Dermis blood vessel endothelial cell (primary cell): ENCODE measurements at places on chromosomes 3 and 15.
A peak's percentile ranks its signal among the peaks of the same experiment; 100 is the strongest.

DNA sequence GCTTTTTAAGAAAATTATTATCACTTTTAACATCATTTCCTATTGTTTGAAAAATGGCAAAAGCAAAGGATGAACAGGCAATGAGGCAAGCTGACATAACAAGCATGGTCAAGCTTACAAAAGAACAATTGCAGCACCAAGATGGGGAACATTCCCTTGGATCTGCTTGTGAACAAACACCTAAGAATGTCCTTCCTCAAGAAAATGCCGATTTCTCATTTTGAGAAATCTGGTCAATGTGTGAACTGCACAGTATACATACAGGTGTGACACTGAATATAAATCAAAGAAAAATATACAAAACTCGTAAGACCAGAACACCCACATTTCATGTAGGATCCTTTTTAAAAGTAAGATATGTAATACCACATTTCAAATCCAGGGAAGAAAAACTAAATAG lies 58.9 kb downstream of the LRRFIP2 start:
- peak; percentile 71 for DNase-seq

GRCh38 chr3:78402720-78403119 lies 1362.8 kb downstream of the ROBO2 start:
- DNase-seq = no peak

DNA sequence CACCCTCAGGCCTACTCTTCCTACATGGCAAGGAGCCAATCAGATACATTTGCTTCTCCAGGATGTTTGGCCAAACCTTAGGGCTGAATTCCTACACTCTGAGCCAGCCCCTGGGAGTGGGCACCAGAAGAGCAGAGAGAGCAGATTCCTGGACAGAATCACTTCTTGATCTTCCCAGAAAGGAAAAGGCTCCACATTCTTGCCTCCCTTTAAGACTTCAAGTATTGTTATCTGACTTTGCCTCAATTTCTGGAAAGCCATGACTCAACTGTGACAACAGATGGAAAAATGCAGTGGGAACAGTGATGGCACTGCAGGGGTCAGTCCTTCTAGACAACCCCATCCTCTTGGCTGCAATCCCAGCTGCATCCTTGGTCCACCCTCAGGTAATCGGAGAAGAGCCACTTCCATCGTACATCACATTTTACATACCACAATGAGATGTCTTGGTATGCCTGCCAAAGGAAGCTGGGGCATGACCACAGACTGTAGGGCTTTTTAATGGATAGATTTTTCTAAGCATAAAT lies 21.0 kb downstream of the SLCO2A1 start:
- peak; percentile 88 for DNase-seq

- no peak for DNase-seq
Observed at GRCh38 chr3:109234300-109234699, 82.0 kb downstream of the DPPA2 start.

DNA sequence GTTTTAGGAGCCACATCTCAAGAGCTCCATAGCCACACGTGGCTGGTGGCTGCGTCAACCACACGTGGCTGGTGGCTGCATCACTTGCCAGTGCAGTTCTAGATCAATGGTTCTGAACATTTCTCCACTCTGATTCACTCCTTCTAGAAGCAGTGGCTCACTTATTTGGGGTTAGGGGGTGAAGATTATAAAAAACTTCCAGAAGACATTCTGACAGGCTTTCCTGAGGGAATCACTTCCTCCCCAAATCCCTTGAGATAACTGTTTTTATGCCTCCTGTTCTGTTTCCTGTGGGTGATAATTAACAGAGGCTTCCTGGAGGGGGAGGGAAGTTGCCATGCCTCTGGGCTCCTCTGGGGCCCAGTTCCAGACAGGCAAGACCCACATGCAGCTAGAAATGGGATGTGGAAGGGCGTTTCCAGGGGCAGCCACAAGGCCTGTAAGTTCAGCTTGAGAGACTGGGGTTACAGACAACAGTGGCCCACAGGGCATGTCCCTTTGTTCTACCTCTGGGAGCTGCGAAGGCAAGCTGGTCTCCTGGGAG lies 23.6 kb downstream of the HEG1 start:
- peak; percentile 57 for DNase-seq

DNA sequence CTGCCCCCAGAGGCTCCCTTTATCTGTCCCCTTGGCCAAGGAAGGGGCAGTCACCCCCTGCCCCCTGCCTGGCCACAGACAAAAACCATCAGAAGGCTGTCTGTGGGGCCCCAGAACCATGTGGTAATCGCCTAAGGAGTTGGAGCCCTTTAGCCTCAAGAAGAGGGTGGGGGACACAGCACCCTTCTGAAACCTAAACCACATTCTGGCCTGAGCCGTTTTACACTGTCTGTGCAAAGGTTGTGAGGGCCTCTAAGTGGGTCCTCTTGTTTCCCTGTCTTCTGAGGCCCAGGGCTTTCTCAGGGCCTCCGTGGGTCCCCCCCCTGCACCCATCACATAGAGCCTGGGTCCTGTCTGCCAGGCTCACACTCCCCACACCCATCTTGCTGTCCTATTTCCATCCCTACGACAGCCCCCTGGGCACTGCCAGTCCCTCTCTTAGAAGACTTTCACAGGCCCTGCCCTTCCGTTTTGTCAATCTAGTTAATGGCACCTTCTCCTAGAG lies 17.9 kb upstream of the RPUSD3 start:
- no peak for DNase-seq

- DNase-seq = no peak
Observed at GRCh38 chr3:192745150-192745549, 17.8 kb upstream of the FGF12 start.

DNA sequence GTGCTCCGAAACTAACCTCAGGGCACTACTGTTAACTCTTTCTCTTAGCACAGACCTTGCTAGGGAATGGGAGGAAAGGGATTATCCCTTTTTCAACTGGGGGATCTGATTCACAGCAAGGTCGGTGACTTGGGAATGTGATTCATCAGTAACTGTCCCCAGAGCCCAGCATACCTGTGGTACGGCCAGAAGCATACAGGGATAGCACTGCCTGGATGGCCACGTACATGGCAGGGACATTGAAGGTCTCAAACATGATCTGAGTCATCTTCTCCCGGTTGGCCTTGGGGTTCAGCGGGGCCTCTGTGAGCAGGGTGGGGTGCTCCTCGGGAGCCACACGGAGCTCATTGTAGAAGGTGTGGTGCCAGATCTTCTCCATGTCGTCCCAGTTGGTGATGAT lies 2.3 kb downstream of the ACTC1 start:
- no peak for DNase-seq

GRCh38 chr15:59721411-59721810 lies 32.3 kb upstream of the BNIP2 start:
- DNase-seq = no peak

DNA sequence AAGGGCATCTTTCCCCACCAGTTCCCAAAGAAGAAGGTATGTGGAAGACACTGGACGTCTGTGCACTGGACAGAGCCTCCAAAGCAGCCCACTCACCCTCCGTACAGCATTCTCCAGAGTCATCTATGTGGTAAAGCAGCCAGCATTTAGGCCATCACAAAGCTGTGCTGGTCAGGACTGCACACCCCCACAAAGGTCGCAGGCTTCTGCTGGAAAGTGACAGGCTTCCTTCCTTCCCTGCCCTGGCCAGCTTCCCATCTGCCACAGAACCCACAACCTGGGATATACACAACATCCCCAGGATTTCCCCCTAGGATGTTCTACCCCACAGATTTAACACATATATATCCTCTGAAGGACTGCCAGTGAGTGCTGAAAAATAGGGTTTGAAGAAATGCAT lies 64.6 kb upstream of the GALNT15 start:
- peak; percentile 50 for DNase-seq

- DNase-seq = no peak
Observed at GRCh38 chr3:113594066-113594465, 61.7 kb downstream of the SIDT1 start.

DNA sequence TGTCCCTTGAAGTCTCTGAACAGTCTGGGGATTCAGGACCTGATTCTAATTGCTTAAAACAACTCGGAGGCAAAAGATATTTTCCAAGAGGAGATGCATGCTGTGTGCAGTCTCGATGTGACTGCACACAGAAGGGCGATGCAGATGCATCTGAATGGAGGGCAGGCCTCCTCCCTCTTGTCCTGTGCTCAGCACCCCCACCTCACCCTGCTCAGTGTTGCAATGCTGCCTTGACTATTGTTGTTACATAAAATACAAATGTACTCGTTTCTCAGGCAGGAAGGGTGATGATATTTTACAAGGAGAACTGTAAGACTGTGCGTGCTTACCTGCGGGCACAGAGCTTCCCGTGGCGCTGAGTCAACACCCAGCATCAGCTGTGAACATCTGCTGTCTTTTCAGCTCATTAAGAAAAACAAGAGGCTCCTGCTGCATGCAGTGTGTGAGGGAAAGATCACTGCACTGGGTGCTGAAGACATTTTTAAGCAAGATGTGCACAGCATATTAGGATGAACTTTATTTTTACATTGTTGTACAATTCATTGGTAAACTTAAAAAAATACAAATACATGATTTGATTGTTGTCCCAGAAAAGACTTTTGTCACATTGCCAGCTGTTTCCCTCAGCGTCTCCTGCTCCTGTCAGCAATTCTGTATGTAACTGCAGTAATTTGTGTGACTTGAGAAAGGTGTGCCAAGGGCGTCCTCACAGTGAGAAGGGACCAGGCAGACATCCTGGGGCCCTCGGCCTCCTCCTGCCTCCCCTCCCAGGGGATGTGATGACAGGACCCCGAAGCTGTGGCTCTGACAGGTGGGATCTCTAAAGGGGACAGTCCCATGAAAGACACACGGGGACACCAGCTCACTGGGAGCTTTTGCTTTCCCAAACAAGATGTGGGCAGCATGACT lies 56.3 kb upstream of the RPL32 start:
- DNase-seq = no peak

DNA sequence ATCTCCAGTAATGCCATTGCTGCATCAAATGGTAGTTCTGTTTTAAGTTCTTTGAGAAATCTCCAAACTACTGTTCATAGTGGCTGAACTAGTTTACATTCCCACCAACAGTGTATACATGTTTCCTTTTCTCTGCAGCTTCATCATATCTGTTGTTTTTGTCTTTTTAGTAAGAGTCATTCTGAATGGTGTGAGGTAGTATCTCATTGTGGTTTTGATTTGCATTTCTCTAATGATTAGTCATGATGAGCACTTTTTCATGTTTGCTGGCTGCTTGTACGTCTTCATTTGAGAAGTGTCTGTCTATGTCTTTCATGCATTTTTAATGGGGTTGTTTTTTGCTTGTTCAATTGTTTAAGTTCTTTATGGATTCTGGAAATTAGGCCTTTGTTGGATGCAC lies 10.2 kb upstream of the GCSAM start:
- no peak for DNase-seq

- no peak for DNase-seq
Observed at GRCh38 chr3:127152684-127153505, 40.0 kb upstream of the PRR23E start.

DNA sequence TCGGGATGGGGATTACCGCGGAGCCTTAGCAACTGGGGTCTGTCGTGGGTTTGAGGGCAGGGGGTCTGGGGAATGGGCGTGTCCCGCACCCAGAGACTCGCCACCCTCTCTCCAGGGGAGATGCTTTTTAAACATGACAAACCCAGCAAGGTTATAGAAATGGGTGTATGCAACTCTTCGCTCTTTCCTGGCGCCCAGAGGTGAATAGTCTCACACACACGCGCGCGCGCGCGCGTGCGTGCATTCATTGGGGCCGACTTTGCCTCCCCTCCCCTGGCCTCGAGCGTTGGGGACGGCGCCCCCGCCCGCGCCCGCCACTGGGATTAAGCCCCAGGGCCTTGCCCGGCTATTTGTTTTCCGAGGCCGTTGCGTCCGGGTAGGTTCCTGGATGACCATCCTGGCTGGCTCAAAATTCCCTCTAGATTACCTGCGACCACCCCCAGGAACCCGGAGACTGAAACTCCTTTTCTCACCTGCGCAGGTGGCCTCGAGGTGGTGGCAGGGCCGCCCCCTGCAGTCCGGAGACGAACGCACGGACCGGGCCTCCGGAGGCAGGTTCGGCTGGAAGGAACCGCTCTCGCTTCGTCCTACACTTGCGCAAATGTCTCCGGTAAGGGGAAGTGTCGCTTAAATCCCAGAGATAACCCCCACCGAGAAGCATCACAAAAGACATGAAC lies 777 bp downstream of the GPR160 start:
- DNase-seq = peak; percentile 16

- DNase-seq = no peak
Observed at GRCh38 chr3:102034639-102035451, 185.5 kb downstream of the NFKBIZ start.

DNA sequence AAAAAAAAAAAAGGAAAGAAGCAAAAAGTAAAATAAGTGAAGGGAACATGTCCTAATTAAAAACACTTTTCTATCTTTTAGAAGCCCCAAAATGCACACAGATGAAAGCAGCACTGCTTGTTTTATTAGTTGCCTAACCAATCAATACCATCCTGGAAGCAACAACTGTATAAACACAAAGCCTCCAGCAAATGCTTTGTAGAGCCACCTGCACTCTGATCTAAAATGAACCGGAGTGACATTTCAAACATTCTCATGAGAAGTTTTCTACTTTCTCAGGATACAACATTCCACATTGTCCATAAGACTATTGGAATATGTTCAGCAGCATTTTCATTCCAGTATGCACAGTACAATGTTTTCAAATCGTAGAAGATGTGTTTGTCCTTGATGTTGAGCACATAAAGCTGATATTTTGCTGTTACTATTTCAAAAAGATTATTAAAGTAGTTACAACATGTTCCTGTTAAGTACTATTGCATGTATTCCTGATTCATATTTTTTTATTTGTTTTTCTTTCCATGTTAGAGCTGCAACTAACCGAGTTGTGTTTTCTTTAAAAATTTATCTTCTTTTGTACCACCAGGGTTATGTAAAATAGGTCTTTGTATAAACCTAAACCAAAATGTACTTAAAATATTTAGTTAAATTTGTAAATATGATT lies 50.3 kb upstream of the PLSCR5 start:
- DNase-seq = no peak

DNA sequence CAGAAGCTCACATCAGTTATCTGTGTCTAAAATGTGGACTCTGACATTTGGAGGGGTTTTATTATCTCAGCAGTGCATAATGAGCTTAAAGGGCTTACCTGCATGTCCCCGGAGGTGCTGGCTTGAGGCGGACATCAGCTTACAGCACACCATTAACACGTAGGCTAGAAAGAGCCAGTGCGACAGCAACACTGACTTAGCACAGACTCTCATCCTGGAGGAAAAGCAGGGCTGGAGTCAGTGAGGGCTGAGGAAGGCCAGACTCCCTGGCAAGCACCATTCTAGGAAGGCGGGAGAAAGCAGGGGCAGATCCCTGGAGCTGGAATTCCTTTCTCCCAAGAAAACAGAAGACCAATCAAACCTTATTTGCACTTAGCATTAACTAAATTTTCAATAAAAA lies 51.7 kb downstream of the TAFA4 start:
- no peak for DNase-seq

GRCh38 chr3:64214381-64215018 lies 10.8 kb downstream of the PRICKLE2 start:
- DNase-seq = no peak
